ENCODE measurements at places on chromosomes 3 and 15.

DNA sequence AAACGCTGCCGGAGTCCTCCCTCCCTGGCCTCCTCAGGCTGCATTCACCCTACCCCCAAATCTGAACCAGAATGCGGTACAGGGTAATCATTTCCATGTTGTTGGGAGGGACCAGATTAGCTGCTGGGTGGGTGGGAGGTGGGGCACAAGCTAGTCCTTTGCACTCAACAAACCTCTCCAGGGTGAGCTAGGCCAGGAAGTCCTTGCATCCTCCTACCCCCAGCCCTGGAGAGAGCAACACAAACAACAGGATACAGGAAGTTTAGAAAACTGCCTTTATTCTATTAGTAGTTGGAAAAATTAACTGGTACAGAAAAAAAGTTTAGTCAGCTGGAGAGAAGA is 702 bp upstream of the GPX1 start:
- no peak for DNase-seq

- DNase-seq, result no peak
Observed at GRCh38 chr15:92112180-92112579, 258.7 kb downstream of the SLCO3A1 start.

GRCh38 chr3:33119891-33120290 is 6.1 kb downstream of the CRTAP start:
- DNase-seq, result no peak

GRCh38 chr3:12620729-12621128 is 43.2 kb downstream of the RAF1 start:
- DNase-seq, result no peak

- peak; percentile 30 for DNase-seq
Observed at GRCh38 chr15:62886431-62887071, 156.0 kb upstream of the TPM1 start.

- no peak for DNase-seq
Observed at GRCh38 chr3:120157681-120158080, 63.4 kb upstream of the GSK3B start.
